Activated CD4-positive, CD25-positive, alpha-beta regulatory T cell (primary cell): ENCODE measurements at places on chromosomes 7 and 10.

DNA sequence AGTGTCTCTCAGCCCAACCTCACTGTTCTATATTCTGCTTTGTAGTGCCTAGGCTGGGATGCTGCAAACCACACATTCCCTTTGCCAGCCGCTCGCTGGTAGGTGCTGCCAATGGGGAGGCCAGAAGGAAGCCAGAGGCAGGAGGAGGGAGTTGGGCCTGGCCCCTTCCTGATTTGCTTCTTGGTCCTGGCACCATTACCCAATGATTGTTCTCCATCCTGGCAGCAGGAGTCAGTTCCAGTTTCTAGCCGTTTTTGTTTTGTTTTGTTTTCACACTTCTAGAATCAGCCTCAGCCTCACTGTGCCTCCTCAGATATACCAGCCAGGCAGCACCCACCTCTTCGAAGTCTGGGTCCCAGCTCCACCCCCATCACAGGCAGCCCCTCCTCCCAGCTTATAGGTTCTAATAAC lies 27.4 kb upstream of the LOXL4 start:
- DNase-seq = no peak

GRCh38 chr7:141864765-141865447 lies 23.6 kb upstream of the PRSS37 start:
- DNase-seq = no peak

DNA sequence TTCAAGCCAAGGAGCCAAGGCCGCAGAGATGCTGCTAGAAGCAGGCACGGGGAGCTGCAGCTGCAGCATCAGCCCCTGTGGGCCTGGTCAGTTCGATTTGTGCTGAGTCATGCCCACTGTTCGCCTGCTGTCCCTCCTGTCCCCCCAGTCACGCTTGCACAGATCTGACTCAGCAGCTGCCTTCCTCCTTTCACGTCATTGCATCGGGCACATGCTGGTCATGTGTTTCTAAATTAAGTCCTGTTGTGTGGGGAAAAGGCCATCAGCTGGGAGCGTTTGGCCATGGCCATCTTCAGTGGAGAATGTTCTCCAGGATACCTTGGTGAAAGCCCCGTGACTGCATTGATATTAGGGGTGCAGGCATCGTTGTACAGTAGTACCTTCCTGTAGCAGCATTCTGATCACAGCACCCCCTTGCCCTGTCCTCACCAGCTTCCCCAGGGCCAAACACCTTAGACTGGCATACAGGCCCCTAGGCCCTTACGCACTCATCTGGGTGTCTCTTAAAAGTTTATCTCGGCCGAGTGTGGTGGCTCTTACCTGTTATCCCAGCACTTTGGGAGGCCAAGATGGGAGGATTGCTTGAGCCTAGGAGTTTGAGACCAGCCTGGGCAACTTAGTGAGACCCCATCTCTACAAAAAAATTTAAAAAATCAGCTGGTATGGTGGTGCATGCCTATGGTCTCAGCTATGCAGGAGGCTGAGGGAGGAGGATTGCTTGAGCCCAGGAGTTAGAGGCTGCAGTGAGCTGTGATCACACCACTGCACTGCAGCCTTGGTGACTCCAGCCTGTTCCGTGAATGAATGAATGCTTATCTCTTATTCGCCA lies 23.2 kb downstream of the POR start:
- no peak for DNase-seq

GRCh38 chr10:3802526-3803265 lies 17.7 kb upstream of the KLF6 start:
- DNase-seq = no peak

GRCh38 chr10:63413429-63413828 lies 52.3 kb downstream of the JMJD1C start:
- no peak for DNase-seq

DNA sequence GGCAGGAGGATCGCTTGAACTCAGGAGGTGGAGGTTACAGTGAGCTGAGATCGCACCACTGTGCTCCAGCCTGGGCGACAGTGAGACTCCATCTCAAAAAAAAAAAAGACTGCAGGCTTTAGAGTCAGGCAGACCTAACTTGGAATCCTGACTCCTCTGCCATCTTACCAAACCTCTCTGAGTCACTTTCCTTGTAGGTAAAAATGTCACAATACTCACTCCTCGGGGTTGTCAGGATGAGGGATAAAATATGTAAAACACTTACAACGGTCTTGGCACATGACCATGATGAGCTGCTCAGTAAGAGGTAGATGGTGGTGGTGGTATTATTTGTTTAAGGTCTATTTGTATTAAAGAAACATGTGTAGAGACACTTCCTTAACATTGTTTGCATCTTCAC lies 154.1 kb upstream of the PDE1C start:
- DNase-seq = no peak

GRCh38 chr7:140557809-140558518 lies 78.7 kb upstream of the MKRN1 start:
- no peak for DNase-seq

- DNase-seq = no peak
Observed at GRCh38 chr7:2022021-2022409, 210.7 kb downstream of the MAD1L1 start.

DNA sequence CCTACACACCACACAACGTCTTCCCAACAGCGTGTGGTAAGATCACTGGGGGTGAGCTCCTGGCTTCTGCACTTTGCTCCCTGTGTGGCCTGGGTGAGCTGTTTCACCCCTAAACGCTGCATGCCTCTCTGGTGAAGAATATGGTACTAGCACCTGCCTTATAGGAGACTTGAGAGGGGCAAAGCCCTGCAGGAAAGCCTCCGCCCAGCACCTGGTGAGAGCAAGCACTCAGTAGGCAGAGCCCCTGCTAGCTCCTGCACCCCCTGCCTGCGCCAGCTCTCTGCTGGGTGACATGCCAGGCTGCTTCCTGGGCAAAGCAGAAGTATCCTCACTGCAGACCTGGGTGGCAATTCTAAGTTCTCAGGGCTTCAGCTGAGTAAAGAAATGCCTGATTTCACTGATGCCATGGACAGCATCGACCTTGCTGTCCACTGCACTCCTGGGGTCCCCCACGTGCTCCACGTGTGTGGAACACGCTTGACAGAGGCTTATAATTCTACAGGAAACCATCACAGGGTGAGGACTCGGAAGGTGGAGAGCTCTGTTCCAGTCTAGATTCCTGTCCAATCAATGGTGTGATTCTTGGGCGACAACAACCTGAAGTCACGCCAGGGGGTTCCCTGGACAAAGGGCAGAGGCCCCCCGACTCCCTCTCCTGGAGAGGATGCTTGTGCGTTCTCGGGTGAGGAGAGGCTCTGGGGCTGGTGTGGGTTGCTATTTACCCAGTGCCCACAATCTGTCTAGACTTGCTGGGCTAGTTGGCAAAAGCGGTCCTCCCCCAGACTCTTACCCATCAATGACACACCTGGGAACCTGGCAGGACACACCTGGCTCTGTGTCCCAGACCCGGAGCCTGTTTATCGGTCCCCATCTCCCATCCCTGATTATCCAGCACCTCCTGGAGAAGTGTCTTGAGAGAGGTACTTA lies 5.0 kb upstream of the CALML5 start:
- no peak for DNase-seq

DNA sequence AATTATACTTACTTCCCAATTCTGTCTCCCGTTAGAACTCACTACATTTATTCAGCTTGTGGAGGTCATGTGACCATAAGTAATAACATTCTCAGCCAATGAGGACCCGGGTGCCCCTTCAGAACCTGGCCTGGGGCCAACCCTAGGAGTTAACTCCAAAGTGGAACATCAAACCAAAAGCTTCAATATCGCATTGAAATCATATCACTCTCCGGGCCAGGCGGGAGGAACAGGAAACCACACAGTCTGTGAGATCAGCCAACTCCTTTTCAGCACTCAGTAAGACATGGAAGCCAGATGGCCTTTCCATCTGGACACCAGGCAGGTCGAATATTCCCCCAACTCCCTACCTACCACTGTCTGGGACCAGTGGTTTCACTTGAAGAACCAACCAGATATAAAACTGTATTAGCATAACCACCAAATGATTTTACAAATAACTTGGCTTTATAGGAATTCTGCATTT lies 5.5 kb downstream of the CREB3L2 start:
- no peak for DNase-seq

- DNase-seq = no peak
Observed at GRCh38 chr10:2990764-2991163, 76.6 kb upstream of the PFKP start.

- DNase-seq = no peak
Observed at GRCh38 chr10:107856047-107856315, 691.5 kb upstream of the SORCS1 start.

GRCh38 chr10:31456468-31456867 lies 137.5 kb downstream of the ZEB1 start:
- no peak for DNase-seq

GRCh38 chr7:151311294-151311864 lies 30.2 kb upstream of the NUB1 start:
- DNase-seq = no peak

- no peak for DNase-seq
Observed at GRCh38 chr7:132373879-132374278, 202.4 kb downstream of the PLXNA4 start.

GRCh38 chr7:150463461-150463860 lies 13.0 kb downstream of the GIMAP8 start:
- DNase-seq = no peak

- DNase-seq = no peak
Observed at GRCh38 chr7:127891144-127891543, 140.1 kb downstream of the LRRC4 start.

DNA sequence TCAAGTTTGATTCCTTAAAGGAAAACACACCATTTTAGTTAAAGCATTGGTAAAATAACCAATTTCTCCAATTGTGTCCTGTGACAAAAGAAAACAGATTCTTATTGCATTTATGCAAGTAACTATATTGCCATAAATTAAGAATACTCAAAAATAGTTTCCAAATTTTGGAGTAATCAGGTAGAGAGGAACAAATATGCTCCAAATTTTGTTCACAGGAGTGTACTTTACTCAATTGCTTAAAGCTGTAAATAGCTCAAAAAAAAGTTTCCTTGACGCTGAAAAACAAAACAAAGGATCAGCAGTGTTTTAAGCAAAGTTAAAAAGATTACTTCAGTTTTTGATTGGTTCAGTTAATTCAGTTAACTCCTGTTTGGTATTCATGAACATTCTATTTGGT lies 52.2 kb upstream of the INHBA start:
- no peak for DNase-seq

DNA sequence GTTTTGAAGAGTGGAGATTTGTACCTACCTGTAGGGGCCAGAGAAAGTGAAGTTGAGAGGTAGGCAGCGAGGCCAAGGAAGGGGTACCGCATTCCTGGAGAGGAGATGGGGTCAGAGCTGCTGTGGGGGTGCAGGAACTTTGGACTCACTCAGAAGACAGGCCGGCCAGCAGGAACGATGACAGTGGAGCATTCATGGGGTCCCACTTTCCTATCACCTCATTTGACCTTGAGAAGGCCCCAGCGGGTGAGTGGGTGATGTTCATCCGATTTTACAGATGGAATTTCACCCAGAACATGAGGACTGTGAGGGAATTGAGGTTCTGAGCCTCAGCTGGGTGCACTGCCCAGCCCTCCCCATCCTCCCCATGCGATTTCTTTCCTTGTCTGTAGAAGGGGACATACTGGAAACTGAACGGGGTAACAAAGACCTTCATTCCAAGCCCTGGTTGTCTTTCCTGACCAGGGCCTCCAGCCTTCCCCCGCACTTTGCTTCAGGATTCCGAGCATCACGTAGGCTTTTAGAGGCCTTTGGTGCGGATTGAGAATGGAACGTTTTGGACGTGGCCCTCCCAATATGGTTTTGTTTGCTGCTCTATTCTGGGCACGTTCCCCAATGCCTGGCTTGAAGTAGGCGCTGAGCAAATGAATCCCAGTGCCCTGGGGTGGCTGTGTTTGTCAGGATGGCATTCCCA lies 87.3 kb downstream of the ADCY1 start:
- DNase-seq = no peak

GRCh38 chr7:139901056-139901795 lies 72.2 kb downstream of the TBXAS1 start:
- no peak for DNase-seq

DNA sequence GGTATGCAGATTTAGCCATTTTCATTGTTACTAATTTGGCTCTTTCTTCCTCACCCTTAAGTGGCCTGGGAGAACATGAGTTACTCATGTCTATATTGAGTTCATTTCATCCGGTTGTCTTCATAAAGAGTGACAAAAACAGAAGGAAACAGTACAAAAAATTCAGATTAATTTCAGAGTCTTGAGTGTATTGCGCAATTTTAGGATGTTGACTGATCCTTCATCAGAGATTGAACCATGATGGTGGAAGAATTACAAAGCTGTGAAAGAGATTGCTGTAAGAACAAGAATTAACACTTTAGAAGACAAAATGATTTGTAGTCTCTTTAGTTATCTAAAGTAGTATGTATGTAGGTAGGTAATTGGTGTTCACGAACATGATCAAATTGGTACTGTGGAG lies 194.0 kb upstream of the PPP1R3A start:
- DNase-seq = no peak

- no peak for DNase-seq
Observed at GRCh38 chr7:82286798-82287140, 156.8 kb downstream of the CACNA2D1 start.

DNA sequence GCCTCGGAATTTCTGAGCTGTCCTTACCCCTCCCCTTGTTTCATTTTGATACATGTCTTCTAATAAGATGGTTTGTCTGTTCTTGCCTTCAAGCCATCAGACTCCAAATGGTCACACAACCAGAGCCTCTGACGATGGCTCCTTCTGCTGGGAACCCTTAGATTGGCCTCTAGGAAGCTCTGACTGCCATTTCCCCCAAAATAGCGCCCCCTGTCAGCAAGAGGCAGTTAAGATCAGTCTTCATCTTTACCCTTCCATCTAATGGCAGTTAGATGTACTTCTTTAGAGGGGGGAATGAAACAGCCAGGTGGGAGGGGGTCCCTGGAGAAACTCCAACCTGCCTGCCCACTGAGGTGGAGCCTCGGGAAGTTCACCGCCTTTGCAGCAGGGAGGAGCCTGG lies 85.8 kb upstream of the GPR22 start:
- no peak for DNase-seq

DNA sequence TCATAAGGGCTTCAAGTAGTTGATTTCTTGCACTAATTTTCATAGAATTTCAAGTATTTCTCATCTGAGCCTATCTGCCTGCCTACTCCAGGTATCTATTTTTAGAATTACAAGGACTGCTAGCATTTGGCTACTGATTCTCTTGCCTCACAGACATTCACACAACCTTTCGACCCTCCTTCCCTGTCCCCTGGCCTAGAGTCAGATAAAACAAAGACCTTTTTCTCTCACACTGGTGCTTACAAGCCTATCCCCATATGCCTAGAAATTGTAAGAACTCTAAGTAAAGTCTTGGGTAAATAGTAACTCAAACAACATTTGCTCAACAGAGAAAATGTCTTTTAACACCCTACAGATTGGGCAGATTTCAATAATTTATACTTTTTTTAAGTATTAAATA lies 6.3 kb downstream of the GPAM start:
- no peak for DNase-seq

- DNase-seq = no peak
Observed at GRCh38 chr7:30142710-30143109, 7.9 kb downstream of the MTURN start.
